Fibroblast of skin of abdomen (primary cell): ENCODE measurements at places on chromosomes 13 and 19.
A peak's percentile ranks its signal among the peaks of the same experiment; 100 is the strongest.

DNA sequence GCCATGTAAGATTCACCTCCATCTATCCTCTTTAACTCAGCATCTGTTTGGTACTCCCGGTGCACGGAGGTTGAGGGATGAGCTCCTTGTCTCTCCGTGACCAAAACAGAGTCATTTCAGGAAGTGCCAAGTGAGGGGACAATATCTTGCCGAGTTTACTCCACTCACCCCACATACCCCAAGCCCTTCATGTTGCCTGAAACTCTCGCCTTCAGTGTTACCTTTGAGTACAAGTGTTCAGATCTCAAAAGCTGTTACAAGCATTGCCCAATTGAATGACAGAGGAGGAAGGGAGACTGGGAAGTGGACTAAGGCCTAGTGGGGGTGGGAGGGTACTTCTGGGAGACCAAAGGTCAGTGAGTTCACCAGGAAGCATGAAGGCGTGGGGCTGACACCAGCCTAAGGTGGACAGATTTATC is 6.0 kb upstream of the SIGLEC12 start:
- DNase-seq = no peak

DNA sequence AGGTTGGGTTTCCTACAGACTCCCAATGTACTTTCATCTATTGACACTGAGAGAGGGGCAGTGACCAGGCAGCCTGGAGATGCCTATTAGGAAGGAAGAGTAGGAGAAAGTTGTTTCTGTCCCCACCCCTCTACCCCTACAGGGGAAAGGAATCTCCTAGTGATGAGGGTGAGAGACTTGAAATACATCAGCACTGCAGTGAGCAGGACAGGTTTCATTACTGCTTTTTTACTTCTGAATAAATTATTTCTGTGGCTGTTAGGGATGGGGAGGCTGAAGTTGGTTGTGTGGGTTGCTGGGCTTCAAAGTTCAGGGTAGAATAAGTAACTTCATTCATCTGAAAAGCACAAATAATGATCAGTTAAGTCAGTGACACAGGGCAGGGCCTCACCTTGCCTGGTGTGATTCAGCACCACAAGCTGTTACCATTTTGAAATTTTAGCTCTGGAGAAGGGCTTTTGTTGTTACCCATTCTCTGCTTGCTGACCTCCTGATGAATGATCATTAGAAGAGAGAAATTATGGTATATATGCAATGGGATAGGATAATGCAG is 19.3 kb downstream of the CEACAM1 start:
- no peak for DNase-seq

DNA sequence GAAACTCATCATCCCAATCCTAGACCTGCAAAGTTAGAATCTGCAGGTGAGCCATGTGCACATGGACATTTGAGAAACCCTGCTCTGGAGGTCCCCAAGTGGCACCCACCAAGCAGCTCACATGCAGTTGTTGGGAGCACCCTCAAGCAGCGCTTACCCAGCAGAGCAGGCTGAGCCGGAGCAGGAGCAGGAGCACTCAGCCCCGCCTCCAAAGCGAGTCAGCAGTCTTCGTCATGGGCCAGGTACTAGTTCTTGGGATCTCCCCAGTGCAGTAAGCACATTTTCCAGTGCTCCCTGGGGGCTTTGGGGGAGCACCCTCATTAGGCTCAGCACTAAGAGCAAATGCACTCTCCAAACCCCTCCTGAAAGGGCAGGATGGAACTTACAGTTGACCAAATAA is 572.7 kb downstream of the IRS2 start:
- no peak for DNase-seq

GRCh38 chr13:45132369-45133064 is 12.2 kb downstream of the GTF2F2 start:
- no peak for DNase-seq

DNA sequence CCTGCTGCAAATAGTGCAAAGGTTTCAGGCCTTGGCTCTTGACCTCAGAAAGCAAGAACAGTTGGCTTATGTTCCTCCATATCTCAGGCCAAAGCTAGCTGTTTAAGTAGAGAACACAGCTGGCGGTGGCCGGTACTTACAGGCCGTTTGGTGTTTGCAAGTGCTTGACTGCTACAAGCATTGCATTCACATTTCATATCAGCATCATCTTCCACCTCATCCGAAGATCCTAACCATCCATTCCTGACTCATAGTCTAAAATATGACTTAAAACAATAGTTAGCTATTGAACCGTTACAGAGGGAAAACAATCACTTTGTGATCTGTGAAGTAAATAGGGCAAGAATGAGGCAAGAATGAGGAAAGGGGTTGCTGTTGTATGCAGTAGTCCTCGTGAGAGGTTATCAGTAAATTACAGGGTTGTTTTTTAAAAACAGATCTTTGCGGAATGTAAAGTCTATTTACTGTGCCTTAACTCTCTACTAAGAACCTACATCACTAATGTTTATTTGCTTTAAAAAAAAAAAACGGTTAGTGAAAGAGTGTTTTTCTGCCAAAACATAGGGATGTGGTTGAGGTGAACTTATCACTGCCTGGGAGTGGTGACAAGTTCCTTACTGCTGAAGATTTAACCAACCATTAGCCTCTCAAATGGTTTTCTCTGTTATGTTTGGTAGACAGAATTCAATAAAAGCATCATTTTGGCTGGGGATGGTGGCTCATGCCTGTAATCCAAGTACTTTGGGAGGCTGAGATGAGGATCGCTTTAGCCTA is 21.6 kb upstream of the WDR88 start:
- DNase-seq = no peak

- no peak for DNase-seq
Measured at GRCh38 chr13:46562581-46562980, 9.6 kb downstream of the LRCH1 start.

DNA sequence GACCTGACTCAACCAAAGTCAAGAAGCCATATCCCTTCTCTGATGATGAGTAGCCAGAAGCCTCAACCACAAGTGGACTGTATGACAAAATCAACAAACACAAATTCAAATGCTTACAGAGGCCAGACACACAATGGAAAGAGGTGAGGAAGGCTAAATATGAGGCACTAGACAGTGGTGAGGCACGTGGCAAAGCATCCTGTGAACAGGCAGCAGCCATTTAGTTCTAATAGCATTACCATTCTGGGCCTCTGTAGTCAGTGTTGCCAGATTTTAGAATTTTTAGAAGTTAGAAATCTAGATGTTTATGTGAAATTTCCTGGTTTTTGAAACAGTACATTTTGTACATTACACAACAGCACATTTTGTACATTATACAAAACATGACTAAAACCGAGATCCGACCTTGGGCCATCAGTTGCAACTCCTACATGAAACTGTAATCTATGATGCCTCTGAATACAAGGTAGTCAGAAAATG is 403.3 kb downstream of the COG6 start:
- DNase-seq = no peak

DNA sequence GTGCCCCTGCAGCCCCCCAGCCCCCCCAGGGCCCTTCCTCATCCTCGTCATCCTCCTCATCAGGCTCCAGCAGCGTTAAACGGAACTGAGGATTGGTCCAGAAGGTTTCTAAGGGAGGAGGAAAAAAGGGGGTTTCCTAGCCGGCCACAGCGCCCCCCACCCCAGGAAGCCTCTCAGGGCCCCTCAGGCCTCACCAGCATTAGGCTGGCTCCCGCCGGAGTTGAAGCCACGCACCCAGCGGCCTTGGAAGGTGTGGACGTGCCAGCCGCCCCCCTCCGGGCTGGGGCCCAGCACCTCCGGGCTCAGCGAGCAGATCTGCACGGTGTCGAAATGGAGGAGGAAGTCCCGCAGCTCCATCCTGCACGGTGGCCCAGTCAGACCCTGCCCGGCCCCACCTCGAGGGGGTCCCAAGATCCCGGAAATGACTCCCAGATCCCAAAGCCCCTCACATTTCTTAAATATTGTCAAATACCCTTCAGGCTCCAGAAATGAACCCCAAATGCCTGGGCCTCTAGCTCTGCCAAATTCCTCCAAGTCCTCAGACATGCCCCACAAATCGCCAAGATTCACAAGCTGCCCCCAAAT is 6.9 kb downstream of the CAPN12 start:
- no peak for DNase-seq

- peak; percentile 97 for DNase-seq
Measured at GRCh38 chr19:38004521-38005223, 97.7 kb downstream of the SIPA1L3 start.

DNA sequence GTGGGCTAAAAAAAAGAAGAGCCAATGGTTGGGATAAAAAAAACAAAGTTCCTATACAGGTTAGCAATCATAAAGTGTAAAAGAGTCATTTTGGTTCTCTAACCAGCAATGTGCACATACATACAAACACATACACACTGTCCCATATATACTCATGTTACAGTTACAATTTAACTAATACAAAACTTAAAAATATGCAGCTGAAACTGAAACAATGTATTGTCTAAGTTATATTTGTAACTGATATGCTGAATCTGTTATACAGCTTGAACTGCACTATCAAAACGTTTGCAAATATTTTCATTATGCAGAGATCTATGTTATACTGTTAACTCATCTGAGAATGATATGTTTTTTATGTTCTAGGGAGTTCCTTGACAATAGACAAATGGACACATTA is 173.7 kb downstream of the KLF12 start:
- DNase-seq = no peak

GRCh38 chr19:6103217-6103644 is 7.1 kb downstream of the RFX2 start:
- peak; percentile 84 for DNase-seq

DNA sequence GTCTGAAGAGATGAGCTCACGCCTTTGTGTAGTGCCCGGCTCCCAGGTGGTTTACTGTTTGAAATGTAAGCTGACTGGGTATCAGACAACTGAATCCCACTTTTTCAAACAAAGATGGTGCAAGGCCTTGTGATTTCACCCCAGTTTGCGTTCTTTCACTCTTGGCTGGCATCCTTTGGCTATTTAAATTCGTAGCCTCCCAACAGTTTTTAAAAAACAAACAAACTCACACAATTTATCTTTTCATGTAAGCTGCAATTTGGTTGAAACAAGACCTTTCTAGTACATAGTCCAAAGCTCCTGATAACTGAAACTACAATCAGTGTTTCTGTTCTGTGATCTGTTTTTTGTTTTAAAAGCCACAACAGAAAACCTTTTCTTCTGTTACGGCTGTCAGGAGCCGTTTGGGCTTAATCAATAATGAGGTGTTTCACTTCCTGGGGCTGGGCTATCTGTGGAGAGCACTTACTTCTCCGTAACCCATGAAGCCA is 65.1 kb upstream of the NPAS1 start:
- no peak for DNase-seq

- DNase-seq = no peak
Measured at GRCh38 chr13:40410315-40410714, 256.1 kb downstream of the FOXO1 start.

GRCh38 chr13:106497079-106497478 is 38.4 kb downstream of the EFNB2 start:
- no peak for DNase-seq

- no peak for DNase-seq
Measured at GRCh38 chr19:55493645-55494171, 5.5 kb downstream of the SSC5D start.

GRCh38 chr19:18659281-18660050 is 22.6 kb downstream of the KLHL26 start:
- no peak for DNase-seq

DNA sequence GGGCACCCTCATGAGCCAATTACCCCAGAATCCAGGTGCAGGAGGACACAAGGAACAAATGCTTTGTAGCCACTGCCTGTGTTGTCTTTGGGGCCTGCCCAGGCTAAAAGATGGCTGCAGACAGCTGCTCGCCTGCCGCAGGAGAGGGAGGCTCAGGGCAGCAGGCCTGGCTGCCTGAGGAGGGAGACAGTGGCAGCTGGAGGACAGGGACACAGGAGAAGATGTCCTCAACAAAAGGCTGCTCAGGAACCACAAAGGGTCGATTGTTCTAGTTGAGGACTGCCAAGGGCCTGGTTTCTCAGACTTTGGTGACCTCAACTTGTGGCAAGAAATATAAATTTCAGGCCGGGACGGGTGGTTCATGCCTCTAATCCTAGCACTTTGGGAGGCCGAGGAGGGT is 7.6 kb downstream of the SIRT2 start:
- DNase-seq = no peak

DNA sequence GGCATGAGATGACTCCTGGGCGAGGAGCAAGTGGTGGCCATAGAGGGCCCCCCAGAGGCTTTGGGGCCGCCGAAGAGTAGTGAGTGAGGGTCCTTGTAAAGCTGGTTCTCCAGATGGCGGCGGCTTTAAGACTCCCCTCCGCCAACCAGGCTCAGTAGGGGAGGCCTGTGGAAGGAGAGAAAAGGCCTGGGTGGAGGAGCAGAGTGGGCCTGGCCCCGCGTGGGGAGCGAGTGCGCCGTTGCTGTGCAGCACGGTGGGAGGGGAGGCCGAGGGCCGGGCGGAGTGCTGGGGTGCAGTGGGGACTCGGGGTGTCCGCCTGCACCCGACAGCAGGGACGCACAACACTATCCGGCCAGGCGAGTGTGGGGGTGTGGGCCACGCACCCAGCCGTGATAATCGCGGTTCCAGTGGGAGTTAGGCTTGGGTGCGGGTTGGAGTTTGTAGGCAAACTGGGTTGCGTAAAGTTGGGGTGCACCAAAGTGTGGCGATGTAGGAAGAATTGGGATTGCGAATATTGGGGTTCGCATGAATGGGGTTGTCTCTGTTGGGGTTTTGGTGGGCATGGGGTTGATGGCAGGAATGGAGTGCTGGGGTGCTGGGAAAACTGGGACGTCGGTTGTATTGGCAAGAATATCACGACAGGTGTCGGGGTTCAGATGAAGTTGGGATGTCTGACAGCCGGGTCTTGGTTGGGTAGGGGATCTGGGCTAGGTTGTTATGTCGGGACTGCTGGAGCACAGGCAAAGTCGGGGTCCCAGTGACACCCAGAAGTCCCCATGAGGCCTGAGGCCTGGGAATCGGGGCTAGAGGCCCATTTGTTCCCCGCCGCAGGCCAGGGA is 687 bp upstream of the CIRBP start:
- no peak for DNase-seq

- no peak for DNase-seq
Measured at GRCh38 chr13:53007872-53008271, 20.7 kb upstream of the OLFM4 start.

DNA sequence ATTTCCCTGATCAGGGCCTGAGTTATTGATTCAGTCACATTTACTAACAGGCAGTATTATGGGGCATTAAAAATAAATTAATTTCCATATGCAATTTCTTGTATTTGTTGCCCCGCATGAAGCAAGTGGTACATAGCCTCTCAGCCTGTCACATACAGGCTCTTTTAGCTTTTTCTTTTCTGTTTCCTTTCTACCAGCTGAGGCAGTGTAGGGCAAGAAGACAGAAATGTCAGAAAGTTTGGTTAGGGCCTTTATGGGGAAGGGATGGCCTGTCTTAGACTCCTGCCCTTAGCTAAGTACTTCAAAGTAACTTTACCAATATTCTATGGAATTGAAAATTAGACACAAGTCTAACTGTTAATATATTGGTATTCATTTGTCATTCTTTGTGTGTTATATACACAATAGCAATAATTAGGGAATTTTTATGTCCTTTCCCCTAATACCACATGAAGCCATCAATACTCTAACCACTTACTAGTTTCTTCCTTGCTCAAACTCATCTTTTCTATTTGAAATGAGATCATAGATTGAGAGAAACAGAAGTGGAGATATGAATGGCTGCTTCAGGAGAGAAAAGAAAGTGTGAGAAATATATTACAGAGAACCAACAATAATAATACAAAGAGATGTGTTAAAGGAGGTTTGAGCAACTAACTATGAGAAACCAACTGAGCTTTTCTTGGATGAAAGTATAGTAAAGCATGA is 669.6 kb downstream of the PCDH17 start:
- DNase-seq = no peak

GRCh38 chr19:30678168-30678567 is 306.0 kb downstream of the ZNF536 start:
- no peak for DNase-seq

- DNase-seq = no peak
Measured at GRCh38 chr19:858868-859843, at the start of gene CFD. Gene CFD (plus strand): TSS chr19:859664. CDS start chr19:859690, 26 bp downstream.
